NCI-H187 treated with DMSO at 0.1 percent for 48 hours (cell line): ENCODE measurements at places on chromosomes 11 and 22.

DNA sequence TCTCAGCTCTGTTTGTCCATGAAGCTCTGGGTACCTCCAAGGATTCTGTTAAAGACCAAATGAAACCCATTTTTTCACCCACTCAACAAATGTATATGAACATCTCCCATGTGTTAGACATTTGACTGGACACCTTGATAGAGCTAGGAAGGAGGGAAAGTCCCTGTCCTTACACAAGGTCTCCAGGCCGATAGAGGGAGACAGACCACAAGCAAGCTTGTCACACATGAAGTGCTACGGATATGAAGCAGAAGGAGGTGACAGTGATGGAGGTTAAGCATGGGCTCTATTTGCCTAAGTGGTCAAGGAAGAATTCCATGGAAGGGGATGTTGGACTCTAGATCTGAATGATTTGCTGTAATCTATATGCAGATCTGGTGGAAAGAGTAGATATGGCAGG, 138.5 kb downstream of the MYO18B start:
- DNase-seq: no peak

DNA sequence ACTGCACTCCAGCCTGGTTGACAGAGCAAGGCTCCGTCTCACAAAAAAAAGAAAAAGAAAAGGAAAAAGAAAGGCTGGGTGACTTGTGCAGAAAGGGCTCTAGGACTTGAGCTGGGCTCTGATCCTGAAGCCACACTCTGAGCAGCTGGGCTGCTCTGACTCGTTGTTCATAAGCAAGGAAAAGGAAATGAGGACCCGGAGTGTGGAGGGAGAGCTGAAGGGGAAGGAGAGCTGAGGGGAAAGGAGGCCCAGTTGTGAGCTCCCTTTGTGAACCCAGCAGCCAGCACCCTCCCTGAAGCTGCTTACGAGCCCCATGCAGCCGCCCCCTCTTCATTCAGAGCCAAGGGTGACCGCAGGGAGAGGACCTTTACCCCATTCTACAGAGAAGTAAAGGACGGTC, 12.3 kb upstream of the SH3BP1 start:
- DNase-seq: no peak

DNA sequence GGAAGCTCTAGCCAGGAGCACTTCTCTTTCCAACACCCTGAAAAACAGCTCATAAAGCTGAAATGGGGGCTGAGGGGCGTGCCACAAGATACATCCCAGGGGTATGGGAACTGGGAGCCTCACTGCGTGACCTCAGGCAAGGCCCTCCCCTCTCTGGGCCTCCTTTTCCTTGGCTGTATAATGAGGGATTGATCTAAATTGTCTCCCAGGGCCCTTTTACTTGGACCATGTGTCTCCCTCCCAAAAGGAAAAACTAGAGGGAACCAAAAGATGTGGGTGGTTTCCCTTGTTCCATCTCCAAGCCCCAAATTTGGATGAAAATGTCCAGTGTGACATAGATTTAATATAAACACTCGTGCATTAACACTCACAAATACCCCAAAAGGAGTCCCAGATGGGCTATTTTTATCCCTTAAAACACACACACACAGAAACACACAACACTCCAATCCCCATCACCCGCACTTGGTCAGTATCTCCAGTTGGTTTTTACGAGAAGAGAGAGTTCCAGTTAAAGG, 25.9 kb upstream of the SMTN start:
- no peak for DNase-seq

GRCh38 chr11:2120359-2121100, 18.7 kb downstream of the IGF2 start:
- DNase-seq: no peak

DNA sequence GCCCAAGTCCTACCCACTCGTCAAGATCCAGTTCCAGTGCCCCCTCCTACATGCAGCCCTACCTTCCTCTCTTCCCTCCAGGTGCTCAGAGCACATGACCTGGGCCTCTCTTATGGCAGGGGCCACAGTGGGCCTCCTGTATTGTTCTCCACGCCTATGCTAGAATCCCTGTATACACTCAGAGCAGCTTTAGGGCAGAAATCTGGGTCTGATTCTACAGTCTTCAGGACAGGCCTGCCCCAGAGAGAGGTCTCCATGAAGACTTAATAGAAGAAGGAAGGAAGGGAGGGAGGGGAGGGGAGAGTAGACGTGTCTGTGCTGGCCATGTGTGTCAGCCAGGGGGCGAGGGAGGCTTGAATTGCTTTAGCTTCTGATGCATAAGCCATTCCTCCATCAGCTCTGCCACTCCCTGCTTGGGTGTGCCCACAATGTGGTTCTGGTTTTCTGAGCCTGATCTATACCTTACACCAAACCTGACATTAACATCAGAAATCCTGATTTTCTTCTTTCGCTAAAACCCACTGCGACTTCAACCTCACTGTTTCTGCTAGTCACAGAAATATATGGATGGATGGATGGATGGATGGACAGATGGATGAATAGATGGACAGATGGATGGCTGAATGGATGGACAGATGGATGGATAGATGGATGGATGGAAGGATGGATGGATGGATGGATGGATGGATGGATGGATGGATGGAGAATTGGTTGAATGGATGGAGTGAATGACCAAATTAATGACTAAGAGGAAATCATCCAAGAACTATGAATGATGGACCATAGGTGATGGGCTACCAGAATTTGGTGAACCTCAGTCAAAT, 56.6 kb upstream of the PRDM11 start:
- DNase-seq: no peak

- no peak for DNase-seq
Observed at GRCh38 chr11:110797453-110797852, 85.2 kb upstream of the ARHGAP20 start.

GRCh38 chr11:88420165-88420791, 82.7 kb upstream of the CTSC start:
- no peak for DNase-seq

GRCh38 chr22:23621082-23621780, 10.9 kb downstream of the DRICH1 start:
- no peak for DNase-seq

GRCh38 chr11:57213342-57214097, 23.5 kb downstream of the APLNR start:
- no peak for DNase-seq

DNA sequence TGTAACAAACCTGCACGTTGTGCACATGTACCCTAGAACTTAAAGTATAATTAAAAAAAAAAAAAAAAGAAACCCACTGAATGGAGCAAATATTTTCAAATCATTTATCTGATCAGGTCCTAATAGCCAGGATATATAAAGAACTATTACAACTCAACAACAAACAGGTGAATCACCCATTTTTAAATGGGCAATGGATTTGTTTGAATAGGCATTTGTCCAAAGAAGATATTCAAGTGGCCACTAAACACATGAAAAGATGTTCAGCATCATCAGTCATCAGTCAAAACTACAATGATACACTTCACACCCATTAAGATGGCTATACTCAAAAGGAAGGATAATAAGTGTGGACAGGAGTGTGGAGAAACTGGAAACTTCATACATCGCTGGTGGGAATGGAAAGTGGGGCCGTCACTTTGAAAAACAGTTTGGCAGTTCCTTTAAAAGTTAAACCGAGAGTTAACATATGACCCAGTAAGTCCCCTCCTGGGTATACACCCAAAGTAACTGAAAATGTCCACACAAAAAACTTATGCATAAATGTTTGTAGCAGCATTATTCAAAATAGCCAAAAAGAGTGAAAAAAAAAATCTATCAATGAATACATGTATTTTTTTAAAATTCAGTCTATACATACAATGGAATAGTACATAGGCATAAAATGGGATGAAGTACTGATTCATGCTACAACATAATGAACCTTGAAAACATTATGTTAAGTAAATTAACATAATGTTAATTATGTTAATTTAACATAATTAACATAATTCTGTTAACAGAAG, 53.1 kb downstream of the ARRB1 start:
- DNase-seq: peak; percentile 15

DNA sequence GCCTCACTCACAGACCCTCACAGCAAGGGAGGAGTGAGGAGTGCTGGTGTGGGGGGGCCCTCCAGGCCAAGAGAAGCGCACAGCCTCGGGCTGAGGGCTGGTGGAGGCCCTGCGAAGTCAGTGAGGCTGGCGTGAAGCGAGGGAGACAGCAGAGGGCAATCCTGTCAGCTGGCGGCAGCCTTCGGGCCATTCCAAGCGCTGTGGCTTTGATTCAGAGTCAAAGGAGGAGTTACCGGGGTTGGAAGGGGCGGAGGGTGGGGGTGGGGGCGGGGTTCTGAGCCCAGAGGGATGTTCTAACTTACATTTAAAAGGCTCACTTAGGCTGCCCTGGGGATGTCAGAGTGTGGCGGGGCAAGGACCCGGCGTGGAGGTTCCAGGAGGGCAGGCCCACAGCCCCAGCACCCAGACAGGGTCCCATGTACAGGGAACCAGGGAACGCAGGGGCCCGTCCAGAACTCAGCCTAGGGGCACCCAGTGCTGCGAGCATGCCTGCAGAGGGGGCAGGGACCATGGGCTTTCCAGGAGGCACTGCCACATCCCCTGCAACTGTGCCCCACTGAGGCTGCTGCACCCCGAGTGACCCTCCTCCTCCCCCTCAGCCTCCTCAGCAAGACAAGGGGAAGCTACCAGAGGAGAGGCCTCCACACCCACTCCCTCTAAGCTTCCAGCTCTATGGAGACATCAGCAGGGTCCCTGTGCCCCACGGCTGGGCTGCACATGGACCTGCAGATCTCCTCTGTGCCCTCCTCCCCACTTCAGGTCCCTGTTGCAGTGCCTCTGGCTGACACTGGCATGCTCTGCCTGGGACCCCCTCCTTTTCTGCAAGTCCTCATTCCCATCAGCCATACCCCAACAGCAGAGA, 39.7 kb upstream of the TTLL12 start:
- DNase-seq: no peak

DNA sequence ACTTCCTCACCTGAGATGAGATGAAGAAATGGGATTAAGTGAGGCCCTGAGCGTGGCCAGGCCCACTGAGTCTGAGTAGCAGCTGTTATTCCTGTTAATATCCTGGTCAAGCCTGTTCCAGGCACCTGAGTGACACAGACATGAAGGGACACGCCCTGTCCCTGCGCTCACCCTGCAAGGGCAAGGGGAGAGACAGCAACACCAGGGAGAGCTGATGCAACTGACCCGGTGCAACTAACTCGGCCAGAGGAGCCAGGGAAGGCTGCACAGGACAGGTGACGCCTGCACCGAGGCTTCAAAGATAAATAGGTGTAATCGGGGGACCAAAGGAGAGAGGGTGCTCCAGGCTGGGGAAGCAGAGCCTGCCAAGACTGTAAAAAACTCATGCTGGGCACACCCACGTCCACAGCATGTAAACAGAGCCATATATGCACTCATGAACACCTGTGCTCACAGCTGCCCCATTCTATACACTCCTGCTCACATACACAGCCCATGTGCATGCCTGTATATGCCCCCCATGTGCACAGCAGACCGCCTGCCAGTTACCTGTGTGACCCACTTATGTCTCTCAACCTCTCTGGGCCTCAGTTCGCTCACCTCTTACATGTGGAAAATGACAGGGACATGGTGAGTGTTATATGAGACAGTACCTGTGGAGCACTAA, 22.8 kb upstream of the GCAT start:
- DNase-seq: no peak

GRCh38 chr22:36320553-36320952, 67.2 kb downstream of the MYH9 start:
- DNase-seq: no peak

DNA sequence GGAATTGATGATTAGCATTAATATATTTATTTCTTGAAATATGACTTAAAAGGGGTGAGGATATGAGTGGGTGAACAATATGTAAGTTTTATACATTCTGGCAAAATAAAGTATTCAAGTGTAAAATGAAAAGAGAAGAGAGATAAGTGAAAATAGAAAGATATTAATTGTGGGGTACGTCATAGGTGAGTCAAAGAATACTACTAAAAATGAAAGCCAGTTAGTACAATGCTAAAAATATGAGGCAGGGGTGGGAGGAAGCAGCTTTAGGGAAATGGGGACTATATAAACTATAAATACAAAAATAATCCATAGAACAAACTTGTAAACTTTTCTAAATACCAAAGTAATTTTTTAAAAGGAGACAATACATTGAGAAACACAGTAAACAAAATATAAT, 661.4 kb downstream of the CNTN5 start:
- DNase-seq: no peak

DNA sequence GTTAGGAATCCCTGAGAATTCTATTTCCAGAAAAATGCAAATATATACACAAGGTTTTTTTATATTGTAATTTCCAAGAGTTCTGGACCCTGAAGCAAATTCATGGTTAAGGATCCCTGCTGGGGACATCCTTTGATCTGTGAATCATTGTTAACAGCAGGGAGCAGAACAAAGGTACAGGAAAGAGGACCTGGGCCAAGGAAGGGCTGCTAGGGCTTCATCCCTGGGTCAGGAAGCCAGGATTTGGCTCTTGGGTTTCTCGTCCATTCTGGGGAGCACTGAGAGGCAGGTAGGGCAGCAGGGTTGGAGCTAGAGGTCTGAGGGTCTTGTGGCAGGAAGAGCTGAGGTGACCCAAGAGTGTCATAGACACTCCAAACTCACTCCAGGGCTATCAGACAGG, 10.2 kb upstream of the OAF start:
- no peak for DNase-seq

DNA sequence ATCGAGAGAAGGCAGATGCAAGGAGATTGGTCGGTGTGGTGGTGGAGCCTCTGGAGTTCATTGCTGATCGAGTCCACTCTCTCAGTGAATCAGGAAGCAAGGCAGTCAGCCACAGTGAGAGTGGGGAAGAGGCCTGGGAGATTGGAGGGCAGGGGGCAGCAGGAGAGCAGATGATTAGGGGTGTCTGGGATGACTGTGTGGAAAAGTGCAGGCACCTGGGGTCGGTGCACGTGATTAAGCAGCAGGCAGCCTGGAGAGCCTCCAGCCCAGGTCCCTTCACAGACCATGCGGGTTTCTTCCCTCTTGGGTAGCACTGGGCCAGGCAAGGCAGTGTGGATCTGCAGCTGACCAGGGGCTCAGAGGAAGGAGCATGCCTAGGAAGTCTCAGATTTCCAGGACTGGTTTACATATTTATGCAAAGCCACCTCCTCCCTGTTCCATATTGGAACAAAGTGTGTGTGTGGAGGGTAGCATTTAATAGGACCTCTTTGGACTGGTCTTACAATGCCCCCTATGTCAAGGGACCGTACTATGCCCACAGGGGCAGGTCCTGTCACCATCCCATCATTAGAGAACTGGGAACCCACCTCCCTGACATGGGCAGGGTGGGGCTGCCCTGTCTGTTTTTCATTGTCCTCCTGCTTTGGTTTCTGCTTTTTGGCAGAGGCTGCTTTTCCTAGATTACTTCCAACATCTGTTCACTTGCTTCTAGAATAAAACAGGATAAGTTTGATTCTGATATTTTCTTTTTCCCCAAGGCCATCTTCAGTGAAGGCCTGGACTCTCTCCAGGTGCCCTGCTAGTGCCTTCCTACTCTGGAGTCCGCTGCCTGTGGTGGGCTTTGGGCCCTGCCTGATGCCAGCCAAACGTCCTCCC, 14.0 kb upstream of the GDPD5 start:
- no peak for DNase-seq

- no peak for DNase-seq
Observed at GRCh38 chr11:122724520-122724919, 69.0 kb downstream of the UBASH3B start.

GRCh38 chr11:99509863-99510262, 489.1 kb downstream of the CNTN5 start:
- DNase-seq: no peak

- DNase-seq: no peak
Observed at GRCh38 chr11:126233391-126233790, 21.8 kb downstream of the FAM118B start.

GRCh38 chr11:75004215-75004614, 15.5 kb downstream of the NEU3 start:
- no peak for DNase-seq

- DNase-seq: no peak
Observed at GRCh38 chr22:43438666-43439347, 27.0 kb downstream of the MPPED1 start.
